ENCODE measurements at places on chromosomes 1 and 21.

DNA sequence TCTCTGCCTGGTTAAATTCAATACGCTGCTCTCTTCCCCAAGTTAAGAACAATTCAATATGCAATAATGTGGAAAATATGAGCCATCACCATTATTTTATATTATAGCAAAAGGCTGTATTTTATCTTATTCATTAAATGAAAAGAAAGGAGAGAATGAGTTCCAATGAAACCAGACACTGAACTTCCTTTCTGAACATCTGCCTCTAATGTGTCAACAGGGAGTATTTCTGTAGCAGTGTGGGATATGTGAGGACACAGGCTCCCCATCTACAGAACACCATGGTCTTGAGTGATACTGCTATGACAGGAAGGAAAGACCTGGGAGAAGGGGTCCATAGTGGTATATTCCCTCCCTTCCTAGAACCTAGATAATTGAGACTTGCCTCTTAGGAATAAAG, 46.3 kb downstream of the CASQ2 start:
- no peak for DNase-seq

DNA sequence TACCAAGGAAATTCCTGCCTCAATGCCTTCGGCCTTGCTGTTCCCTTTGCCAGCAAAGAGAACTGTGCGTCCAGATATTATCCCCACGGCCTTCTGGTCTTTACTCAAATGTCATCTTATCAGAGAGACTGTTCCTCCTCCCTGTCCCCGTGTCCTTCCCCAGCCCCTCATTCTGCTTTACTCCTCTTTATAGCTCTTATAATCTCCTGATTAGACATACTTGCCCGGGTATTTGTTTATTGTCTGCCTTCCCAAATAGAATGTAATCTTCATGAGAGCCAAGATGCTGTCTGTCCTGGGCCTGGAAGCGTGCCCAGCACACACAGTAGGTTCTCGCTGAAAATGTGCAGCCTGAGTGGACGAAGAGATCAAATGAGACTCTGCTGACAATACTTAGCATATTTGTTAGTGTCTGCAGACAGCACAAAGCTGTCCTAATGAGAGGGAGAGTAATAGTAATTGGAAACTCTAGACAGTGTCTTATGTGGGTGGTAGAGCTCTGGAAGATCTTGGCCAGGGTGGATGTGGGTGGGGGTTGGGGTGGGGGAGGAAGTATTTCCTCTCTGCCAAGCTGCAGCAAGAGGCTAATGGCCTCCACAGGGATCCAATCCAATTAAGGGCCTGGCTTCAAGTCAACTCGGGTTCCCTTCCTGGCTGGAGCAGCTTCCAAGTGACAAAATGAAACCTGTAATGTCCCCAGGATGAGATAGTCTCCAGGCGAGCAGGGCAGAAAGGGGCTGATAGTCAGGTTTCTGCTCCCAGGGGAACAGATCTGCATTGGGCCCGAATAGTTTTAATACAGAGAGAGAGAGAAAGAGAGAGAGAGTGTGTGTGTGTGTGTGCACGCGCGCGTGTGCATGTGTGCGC, 9.5 kb upstream of the CLIC4 start:
- no peak for DNase-seq

DNA sequence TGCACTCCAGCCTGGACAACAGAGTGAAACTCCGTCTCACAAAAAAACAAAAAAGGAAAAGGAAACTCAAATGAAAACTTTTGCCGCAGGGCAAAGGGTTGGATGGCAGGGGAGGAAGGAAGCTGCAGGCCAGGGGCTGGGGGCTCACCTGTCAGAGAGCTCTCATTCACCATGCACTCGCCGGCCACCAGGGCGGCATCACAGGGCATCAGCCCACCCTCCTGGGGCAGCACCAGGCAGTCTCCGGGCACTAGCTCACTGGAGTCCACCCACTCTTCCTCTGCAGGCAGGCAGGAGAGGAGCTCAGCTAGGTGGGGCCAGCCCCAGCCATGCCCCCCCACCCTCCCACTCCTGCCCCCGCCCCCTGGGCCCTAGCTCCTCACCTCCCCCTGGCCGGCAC, 11.9 kb downstream of the ATP13A2 start:
- no peak for DNase-seq

GRCh38 chr21:44337941-44338895, 972 bp downstream of the CFAP410 start:
- no peak for DNase-seq

DNA sequence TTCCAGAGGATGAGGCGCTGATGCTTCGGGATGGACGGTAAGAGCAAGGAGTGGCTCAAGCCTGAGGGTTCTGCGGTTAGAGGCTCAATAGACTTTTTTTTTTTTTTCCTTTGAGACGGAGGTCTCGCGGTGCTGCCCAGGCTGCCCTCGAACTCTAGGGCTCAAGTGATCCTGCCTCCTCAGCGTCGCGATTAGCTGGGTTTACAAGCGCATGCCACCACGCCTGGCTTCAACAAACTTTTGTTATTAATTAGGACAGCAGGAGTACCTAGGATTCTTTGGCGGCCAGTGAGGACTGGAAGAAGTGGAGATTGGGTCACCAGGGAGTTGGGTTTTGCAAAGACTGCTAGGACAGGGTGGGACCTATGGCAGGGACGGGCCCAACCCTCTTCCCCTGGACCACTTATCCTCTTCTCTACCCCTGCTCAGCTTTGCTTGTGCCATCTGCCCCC, 587 bp downstream of the SCNM1 start:
- no peak for DNase-seq

- DNase-seq = no peak
Measured at GRCh38 chr1:92990828-92991227, 29.6 kb upstream of the DIPK1A start.

- no peak for DNase-seq
Measured at GRCh38 chr1:210239349-210240111, 6.9 kb downstream of the SERTAD4 start.

GRCh38 chr1:35857830-35858229, 25.2 kb upstream of the AGO1 start:
- DNase-seq = no peak

DNA sequence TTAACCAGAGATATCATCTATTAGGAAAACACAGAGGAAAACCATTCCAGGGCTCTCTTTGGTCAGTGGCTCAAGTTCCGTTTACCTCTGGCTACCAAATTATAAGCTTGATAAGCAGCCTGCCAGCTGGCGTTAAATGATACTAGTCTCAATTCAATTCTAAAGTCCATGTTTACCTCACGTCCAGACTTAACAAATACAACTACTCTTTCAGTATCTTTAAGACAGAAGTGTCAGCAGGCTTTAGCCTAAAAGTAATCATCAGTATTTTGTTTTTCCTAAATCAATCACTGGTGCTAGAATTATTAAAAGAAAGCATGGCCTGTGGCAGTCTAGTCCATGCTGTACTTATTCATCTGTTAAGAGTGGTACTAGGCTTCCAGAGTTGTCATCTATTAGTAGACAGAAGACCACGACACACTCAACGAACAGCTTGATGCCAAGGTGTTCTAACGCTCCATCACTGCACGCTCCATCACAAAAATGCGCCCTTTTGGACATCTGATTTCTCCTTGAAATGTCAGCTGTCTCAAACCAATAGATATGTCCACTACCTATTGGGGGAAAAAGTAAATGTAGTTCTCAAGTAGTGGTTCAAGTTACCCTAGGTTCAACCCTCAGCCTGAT, 1.5 kb downstream of the IVNS1ABP start:
- DNase-seq = no peak

Measured in stimulated activated CD8-positive, alpha-beta memory T cell treated with anti-CD3 and anti-CD28 coated beads, Interleukin-7, amount 100 ng/mL, for 1 hour (primary cell).